CD4-positive, CD25-positive, alpha-beta regulatory T cell (primary cell): ENCODE measurements at places on chromosomes 1 and 21. TPM values are rescaled to one million over a fixed set of nuclear protein-coding genes. Genes with fewer than 3 reads are reported as not detected.
A peak's percentile ranks its signal among the peaks of the same experiment; 100 is the strongest.

DNA sequence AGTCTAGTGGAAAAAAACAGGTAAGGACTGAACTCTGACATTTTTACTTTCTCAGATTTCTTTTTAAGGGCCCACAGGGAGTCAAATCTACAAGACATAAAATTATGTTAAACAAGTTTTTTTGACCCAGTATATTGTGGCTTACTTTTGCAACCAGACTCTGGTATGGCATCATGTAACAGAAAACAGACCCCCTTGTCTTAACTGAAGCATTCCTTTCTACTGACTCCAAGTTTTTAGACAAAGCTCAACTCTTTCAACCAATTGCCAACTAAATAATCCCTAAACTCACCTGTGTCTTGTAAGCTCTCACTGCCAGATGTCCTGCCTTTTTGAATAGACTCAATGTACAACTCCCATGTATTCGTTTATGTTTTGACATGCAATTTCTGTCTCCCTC lies 64.3 kb downstream of the FASLG start:
- no peak for DNase-seq

- DNase-seq, result no peak
These were observed 12.0 kb downstream of the NCMAP start for GRCh38 chr1:24567792-24568388.

DNA sequence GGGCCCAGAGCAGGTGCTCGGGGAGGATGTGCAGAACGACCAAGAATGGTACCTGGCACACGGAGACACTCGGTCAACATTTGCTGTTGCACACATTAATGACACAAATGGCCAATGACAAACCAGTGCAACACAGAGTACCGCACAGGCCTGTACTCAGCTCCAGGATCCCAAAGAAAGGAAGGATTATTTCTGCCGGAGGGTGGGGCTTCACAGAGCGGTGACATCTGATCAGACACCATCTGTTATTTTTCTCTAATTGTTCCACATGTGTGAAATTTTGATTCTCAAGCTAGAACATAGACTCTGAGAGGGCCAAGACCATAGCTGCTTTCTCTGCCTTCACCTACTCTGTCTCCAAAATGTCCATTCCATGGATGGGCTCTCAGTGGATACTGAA lies 100.4 kb downstream of the MRPL37 start:
- no peak for DNase-seq

DNA sequence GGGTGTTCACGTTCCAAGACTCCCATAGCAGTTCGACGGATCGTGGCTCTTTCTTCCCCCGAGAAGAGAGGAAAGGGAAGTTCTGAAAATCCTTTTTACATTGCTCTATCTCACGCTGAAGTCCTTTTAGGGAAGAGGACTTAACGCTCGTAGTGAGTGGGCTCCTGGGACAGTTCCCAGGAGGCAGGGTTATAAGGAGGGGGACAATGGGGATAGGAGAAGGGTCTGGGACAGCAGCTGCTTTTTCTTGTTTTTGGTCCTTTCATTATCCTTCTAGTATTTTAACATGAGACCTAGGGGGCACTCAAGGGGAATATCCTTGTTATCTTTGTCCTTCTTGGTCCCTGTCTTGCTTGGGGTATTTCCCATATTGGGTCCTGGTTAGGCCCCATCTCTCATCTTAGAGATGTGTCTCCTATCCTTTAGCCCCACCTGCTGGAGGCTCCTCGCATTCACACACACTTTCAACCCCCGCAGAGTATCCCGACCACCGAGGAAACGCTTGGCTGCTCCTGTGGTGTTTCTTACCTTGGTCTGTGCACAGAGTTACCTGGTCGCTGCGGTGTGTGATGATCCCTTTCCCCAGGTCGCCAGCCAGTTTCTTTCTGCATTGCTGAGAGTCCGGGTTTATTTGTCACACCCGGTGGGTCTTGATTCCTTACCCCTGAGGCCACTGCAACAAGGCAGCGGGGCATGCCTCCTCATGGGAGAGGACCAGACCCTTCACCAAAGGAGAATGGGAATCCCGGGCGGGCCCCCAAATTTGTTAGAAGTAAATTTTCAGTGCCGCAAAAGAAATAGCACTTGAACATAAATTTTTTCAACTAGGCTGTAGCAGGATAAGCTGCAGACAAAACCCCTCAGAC lies 29.7 kb downstream of the SCCPDH start:
- DNase-seq, result peak; percentile 62

DNA sequence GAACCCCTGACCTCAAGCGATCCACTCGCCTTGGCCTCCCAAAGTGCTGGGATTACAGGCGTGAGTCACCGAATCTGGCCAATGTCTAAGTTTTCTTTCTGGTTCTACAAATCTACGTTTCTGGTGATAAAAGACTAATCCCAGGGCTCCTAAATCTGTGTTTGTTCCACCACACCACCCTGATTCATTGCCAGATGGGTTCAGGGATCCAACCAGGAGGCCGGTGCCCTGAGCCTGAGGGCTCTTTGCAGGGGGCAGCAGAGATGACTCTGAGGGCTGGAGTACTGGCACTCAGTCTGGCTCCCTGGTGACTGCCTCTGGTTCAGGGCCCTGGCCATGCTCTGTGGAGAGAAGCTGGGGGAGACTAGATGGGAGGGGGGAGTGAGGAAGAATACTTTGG lies 10.5 kb upstream of the OPRD1 start:
- no peak for DNase-seq

DNA sequence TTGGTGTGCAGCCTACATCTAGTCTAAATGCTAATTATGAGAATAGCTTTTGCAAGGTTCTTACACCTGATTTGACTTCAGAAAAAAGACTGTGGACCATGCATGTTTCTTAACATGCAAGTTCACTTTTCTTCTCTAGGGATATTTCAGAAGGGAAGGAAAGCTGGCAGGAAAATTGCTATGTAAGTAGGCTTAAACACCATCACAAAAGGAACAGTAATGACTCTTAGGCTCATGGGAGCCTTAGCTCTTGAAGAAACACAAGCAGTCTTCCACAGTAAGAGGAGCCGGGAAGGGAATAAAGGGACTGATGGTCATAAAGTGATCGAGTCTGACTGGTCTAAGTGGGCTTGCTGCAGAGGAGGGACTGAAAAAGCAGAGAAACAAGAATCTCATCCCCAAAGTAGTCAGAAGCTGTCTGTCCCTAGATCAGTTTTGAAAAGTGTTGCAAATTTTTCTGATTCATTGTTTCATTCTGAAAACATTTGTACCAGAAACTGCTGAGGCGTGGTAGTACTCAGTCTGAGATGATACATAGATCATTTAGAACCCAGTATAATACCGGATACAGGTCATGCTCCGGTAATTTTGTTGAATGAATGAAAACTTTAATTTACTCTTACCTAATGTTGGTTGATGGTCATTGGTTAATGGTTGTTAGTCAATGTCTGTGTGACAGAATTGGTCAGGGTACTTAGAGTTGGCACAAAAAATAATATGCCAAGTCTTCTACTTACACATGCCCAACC lies 40.9 kb downstream of the SMYD2 start:
- no peak for DNase-seq

The PLA2G2E gene
- total RNA-seq, result not detected

The HSD11B1 gene
- 0.47 TPM for total RNA-seq

The KRTAP19-1 gene
- total RNA-seq, result not detected
